ENCODE measurements at places on chromosomes 4 and X. TPM values are rescaled to one million over a fixed set of nuclear protein-coding genes. Genes with fewer than 3 reads are reported as not detected.

The KANTR gene
- polyA plus RNA-seq: 9.0 TPM

The DCTD gene
- 121 TPM for polyA plus RNA-seq

The PI4K2B gene
- polyA plus RNA-seq: 16.6 TPM

DNA sequence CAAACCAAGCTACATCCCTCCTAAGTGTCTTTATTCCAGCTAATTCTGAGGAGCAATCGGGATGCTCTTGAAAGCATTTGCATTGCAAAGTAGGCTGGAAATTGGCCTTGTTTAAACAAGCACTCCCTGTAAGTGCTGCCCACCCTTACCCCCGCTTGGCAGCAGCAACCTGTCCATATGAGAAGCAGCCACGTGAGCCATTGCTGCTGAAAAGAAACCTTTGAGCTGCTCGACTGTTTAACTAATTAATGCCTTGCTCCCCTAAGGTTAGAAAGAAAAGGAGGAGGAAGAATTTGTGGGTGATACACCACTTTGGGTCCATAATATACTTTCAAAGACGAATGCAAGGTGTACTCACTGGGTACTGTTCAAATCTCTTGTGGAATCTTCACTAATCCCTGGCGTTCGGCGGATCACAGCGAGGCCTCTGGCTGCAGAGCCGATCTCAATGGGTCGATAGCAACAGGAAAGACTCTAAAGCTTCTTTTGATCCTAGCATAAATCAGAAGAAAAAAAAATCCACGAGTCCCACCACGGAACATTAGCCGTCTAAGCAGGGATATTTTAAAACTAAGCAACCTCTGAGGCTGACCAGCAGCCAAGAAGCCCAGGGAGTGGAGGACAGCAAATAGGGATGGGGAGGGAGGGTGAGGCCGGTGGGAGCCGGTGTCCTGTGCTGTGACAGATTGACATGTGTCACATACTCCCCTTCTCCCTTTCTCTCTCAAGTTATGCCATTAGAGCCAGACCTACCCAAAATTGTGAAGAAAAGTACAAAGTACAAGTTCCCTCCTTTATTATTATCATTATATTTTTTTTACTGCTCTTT lies 37.2 kb upstream of the MGST2 start:
- DNase-seq: no peak

DNA sequence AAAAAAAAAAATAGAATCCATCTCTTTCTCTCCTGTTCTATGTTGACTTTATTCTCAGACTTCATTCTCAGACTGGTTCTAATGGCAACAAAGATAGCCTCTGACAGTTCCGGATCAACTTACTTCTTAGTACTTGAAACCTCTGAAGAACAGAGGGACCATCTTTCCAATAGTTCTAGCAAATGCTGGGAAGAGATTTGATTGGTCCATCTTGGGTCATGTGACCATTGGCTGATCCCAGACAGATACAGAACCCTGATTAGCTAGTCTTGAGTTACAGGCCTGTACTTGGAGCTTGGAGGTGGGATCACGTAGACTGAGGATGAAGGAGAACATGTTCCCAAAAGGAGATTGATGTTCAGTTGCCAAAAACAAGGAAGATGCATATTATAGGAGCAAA lies 66.9 kb upstream of the STIM2 start:
- DNase-seq: no peak

DNA sequence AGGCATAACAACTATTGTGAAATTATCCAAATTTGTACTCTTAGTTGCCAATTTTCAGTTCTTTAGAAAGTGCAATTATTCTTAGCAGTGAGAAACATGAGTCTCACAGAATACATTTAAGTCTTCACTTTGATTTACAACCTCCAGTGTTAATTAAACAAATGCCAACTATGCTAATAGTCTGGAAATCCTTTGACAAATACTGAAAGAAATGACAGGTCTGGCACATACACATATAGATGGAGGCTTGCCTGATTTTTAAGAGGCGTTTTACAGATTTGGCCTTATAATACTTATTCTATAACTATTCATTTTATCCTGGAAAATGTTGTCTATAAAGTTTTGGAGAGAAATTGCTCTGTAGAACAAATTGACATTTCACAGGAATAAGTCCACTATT lies 320.1 kb downstream of the TRIML1 start:
- no peak for DNase-seq

DNA sequence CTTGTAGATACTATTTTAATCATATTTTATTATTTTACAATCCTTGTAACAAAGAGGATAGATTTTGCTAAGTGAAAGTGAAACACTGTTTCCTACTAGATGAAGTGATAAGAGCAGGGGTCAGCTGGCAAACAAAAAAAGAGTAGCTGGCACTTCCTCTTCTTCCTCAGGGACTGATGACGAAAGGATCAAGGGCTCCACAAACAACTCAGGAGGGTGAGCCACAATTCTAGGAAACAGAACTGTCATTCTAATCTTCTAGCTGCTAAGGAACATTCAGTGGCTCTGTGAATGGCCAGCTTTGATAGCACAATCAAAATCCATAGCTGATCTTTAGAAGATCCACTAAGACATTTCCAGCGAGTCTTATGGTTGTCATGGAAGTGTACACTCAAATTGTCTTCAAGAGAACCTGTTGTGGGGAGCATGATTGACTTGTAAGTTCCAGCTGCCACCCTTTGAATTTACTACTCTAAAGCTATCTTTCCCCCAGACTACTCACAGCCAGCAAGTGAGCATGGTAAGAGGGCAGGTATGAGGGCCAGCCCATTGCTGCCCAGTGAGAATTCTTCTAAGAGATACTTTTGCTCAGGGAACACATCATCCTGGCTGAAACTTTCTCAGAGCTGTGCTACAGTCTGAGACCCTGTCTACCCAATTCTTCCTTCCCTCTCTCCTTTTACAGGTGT lies 275.7 kb upstream of the RASGEF1B start:
- DNase-seq: no peak

- no peak for DNase-seq
Measured at GRCh38 chrX:12709047-12709446, 82.2 kb upstream of the PRPS2 start.

Data from right renal cortex interstitium (tissue), 3 donors.